ENCODE measurements at places on chromosomes 1 and 21. TPM values are rescaled to one million over a fixed set of nuclear protein-coding genes. Genes with fewer than 3 reads are reported as not detected.
A peak's percentile ranks its signal among the peaks of the same experiment; 100 is the strongest.

GRCh38 chr1:5961601-5962000, 30.6 kb downstream of the NPHP4 start:
- no peak for DNase-seq

DNA sequence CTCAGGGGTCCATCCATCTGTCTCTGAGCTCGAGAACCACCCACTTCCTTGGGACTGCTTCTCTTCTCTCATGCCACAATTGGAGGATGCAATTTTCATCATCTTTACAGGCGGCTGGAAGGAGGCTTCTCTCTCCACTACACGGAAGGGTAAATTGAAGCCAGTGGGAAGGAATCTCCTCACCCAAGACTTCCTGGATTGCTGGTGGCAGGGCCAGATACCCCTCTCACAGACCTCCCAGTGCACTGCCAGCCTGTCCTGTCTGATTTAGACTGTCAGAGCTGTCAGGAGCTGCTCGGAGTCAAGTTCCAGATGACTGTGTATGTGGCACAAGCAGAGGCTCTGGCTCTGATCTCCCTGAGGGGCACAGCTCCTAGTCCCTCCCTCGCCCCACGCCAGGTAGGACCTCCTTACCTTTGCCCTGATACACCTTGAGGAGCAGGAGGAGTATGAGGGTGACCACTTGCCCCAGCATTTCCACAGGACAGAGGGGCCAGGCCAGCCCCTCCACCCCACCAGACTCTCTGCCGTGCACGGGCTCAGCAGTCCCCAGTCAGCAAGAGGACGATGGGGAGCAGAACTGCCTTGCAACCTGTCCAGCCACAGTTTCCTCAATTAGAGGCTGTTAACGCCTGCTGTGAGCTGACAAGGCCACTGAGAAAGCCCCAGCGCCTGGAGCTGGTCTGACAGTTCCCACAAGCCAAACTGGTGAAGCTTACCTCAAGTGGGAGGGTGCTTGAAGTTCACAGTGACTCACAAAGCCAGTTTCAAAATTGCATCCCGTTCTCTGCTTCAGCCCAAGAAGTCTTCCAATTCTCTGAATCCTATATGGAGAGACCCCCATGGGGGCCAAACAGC, at the start of gene CD244:
CD244 (minus strand) TSS at position 685 of the 858 bp plus-strand sequence; CDS start at position 475, 210 bp downstream.
- DNase-seq: no peak

DNA sequence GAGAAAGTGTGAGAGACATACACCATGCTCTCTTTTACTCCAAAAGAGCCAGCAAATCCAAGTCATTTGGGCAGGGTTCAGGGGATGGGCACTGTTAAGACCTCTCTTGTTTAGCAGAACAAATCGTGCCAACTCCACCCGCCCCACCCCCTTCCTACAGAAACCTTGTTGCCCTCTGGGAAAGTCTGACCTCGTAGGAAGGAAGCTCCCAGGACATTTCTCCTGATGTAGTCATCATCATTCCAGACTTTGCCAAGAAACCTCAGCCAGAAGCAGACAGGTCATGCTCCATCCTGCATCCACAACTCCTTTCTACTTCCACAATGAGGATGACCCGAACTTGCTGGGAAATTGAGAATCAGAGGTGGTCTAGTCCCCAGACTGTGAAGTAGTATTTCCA, 57.7 kb downstream of the UBE2T start:
- peak; percentile 80 for DNase-seq

DNA sequence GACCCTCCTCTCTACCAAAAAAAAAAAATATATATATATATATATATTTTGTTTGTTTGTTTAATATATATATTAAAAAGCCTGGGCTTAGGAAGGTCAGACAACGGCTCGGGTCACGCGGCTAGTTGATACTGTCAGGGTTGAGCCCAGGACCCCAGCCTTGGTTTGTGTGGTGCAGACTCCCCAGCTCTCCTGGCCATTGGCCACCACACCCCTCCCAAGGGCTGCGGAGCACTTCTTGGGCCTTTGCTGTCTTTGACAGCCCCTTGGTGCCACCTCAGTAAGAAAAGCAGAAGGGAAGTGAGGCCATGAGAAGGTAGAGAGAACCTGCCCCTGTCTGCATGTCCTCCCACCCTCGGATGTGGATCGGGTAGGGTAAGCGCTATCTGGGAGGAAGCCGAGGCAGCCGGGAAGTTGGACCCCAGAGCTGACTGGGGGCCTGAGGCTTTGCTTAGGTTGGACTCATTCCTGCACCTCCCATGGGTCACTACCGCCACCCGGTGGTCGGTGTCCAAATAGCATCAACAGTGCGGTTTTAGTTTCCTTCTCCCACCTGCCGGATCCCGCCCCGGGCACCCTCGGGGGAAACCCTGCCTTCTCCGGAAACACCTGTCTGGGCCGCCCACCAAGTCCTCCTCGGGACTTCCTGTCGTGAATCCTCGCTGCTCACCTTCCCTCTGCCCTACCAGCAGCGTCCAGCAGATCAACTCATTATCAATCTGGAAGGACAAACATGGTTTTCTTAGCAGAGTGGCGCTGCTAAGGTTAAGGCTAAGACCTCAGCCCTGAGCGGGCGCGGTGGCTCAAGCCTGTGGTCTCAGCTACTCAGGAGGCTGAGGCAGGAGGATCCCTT, 29.8 kb upstream of the GNPAT start:
- DNase-seq: peak; percentile 44

GRCh38 chr1:208183977-208184911, 59.9 kb downstream of the PLXNA2 start:
- DNase-seq: peak; percentile 96

- no peak for DNase-seq
Measured at GRCh38 chr1:41514381-41514780, 29.9 kb upstream of the EDN2 start.

DNA sequence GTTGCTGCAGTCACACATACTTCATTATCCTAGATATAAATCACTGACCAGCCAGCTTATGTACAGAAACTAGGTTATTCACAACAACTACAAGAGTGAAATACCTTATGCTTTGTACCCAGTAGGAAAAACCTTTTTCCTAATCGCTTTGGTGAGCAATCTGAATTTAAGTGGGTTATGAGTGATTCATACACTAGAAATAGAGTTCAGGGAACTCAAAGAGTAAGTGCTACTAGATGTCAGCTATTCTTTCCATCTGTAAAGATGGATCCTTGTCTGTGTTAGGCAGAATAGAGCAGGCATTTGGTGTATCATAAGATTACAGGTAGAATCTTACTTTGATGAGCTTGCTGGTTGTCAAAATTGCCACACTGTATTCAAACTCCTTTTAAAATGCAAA, 101.9 kb downstream of the ZNF644 start:
- DNase-seq: peak; percentile 8

GRCh38 chr1:68116643-68117235, 66.3 kb upstream of the DIRAS3 start:
- DNase-seq: peak; percentile 23

DNA sequence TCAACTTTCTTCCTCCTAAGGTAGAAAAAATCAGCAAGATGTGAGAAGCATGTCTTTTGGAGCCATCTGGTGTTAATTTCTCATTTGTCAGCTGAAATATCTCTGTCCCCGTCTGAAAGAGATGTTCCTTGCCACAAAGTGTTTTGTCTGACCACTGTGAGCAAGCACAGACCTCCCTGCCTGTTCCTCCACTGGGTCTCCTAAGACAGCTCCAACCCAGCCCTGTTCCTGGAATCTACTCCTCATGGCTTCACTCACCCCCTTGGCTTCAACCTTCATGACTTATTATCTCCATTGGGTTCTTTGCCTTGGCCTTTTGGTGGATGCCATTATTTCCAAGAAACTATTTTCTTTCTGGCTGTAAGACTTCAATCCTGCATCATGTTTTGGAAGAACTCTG, 65.7 kb upstream of the CACHD1 start:
- DNase-seq: no peak

- DNase-seq: no peak
Measured at GRCh38 chr21:42471716-42472330, 24.2 kb downstream of the RSPH1 start.

DNA sequence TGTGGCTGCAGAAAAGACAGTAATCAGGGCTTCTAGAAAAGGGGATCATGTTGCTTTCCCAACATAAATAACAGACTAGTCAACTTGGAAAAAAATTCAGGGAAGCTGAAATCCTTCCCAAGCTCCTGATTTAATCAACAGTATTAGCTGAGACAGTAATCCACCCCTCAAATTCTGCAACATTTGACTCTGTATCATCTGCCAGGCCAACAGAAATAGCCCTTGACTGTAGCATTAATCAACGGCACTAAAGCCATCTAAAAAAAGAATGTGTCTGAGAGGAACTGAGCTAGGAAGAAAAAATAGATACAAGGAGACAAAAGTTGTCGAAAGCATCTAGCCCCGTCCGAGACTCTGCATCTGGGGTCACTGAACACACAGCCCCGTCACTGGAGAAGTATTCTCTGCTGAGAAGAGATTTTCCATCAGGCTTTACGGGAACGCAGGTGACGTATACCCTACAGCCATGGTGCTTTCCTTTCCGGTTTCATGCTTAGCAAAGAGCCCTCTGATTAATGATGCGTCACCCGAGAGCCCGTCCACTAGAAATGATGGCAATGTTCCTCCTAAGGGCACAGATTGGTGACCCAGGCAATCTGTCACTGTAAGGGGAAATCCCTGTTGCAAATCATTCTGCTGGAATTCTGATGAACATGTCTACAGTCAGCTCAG, 42.1 kb upstream of the TP53BP2 start:
- peak; percentile 96 for DNase-seq

DNA sequence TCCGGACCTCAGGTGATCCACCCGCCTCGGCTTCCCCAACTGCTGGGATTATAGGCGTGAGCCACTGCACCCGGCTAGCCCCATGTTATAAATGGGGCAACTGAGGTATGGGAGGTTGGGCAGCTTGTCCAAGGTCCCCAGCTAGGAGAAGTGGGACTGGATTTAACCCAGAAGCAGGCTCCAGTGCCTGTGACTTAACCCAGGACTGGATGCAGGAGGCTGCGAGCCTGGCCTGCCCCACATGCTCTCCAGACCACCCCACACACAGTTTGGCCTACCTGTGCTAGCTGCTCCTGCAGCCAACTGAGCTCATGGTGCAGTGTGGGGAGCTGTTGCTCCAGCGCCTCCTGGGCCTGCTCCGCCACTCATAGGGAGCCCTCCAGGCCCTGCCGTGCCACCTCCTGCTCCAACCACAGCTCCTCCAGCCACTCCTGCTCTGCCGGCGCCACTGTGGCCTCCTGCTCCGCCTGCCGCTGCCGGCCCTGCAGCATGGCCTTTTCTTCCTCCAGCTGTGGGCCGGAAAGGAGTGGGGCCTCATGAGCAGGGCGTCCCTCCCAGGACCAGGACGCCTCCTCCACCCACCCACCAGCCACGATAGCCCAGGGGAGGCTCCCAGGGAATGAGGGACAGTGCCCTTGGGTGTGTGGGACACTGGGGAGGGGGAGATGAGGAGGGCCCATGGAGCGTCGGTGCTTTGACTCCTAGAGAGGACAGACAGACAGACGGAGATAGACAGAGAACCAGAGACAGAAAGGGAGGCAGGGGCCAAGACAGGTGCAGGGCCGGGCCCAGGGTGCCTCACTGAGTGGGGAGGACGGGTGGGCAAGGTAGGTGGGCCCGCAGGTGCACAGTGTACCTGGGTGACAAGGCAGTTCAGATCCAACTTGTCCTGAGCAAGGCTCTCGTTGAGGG, 12.4 kb upstream of the NBPF1 start:
- no peak for DNase-seq

GRCh38 chr1:246566813-246567645, 773 bp downstream of the CNST start:
- DNase-seq: peak; percentile 92

DNA sequence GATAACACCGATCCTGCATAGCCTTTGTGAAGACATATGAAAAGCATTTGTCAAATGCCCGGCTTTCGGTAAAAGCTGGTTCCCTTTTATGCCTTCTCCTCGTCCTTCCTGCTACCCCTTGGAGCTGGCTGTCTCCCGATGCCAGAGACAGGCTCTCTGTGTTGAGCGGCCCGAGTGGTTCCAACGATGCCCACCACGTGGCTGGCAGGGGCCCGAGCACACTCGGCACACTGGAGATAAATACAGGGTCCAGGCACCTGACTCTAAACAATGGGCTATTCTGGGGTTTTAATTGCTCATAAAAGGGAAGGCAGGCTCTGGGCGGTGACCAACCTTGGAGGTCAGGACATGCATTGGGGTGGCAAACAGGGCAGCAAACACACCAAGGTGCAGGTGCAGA, 207.1 kb downstream of the HIVEP3 start:
- no peak for DNase-seq

DNA sequence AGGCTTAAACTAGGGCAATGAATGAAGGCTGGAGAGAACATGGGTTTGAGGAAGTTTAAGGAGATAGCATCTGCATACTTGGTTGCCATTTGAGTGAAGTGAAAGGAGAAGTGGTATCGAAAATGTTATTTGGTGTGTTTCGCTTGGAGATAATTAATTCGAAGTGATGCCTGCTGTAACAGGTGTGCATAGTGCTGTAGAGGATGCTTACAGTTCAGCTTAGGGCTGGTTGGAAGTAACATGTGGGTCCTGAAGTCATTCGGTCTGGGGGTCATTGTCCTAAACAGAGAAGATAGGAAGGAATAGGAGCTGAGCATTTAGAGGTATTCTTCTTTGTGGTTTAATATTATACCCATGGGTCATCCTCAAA, 301 bp upstream of the NUDT17 start:
- no peak for DNase-seq

GRCh38 chr1:198534548-198535418, 5.7 kb downstream of the ATP6V1G3 start:
- no peak for DNase-seq

- DNase-seq: no peak
Measured at GRCh38 chr1:15758343-15758931, at the start of gene FBLIM1. TSS of gene FBLIM1 (plus strand) at chr1:15758795. CDS start at chr1:15764984, 6,189 bp downstream.

DNA sequence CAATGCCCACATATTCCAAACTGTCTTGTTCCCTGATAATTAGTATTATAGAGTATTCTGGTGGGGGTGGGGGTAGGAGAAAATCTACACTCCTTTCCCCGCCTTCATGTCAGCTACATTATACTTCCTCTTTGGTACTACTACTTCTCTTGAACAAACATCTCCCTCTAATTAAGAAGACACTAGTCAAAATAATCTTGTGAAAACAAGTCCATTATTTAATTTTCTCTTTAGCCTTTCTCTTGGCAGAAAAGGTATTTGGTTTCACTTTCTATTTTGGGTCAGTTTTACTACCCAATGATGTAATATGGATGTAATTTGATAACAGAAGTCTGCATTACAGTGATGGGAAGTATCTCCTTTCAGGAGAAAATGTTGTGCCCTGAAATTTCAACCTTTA, 22.5 kb downstream of the NTMT2 start:
- DNase-seq: peak; percentile 29

- DNase-seq: peak; percentile 86
Measured at GRCh38 chr21:27269644-27270043, 302.8 kb upstream of the ADAMTS5 start.

GRCh38 chr1:159775716-159776115, 5.0 kb upstream of the DUSP23 start:
- no peak for DNase-seq

The ARHGEF10L gene
- 12.4 TPM for total RNA-seq

The ASTN1 gene
- not detected for total RNA-seq

The LHX8 gene
- not detected for total RNA-seq

The COL8A2 gene
- 6.4 TPM for total RNA-seq

The SLC37A1 gene
- not detected for total RNA-seq

The BEND5 gene
- not detected for total RNA-seq

The CERS2 gene
- total RNA-seq: 233 TPM

The PRAMEF1 gene
- not detected for total RNA-seq

The CLDN17 gene
- total RNA-seq: not detected

The KIF17 gene
- 8.0 TPM for total RNA-seq

The KIF21B gene
- total RNA-seq: not detected

The ISG15 gene
- 48.5 TPM for total RNA-seq

The OVAAL gene
- total RNA-seq: not detected

The HCRTR1 gene
- not detected for total RNA-seq

The HSPA6 gene
- 0.25 TPM for total RNA-seq

The RRAGC gene
- total RNA-seq: 26.1 TPM

Measured in HFFc6 (cell line).